Mesothelial cell of epicardium (in vitro differentiated cells): ENCODE measurements at places on chromosomes 1 and 21.

DNA sequence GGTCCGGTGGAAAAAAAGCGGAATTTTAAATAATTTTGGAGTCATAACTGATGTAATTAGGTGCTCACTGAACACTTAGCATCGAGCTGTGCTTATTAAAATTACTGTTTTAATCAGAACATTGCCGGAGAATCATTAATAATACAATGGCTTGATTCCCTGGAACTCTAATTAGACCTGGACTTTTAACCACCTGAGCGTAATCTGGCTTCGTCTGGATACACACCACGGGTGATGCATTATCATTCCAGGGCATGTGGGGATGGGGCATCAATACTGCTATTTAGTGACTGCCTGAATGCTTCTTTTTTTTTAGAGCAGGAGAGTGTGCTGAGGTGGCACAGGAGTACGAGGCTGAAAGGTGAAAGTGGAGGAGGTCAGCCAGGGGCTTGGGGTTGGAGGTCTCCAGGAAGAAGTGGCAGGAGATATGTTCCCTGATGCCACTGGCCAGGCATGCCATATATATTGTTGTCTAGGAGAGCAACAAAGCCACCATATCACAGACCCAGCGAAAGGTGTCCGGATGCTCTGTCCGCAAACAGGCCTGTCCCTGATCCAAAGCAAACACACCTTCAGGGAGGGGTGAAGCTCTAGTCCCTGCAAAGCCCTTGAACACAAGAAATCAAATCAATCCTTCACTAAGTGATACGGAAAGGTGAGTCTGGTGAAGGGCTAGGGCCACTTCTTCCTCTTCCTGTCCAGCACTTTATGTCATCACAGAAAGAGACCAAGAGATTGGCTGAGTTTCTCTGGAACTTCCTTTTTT, 125.2 kb downstream of the PLXNA2 start:
- DNase-seq = no peak

DNA sequence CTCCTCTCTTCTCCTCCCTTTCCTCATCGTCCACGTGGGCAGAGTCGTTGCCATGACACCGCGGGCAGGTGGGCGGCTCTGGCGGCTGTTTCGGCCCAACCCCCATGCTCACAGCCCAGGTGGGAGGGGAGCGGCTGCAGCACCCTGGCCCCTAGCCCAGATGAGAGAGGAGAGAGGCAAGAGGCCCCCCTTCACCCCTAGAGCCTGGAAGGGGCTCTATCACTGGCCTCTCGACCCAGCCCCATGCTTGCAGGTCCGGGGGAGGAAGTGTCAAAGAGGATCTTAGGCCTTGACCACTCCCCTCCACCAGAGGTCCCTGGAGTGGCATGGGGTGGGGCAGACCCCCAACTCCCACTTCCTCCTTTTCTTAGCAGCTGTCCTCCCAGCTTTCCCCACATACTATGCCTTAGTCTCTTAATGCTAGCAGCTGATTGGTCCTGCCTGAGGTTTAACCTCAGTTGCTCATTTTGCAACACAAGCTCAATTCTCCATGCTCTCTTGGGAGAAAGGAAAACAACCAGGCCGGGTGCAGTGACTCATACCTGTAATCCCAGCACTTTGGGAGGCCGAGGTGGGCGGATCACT, 10.4 kb downstream of the DLGAP3 start:
- no peak for DNase-seq

GRCh38 chr1:47569681-47570470, 132.0 kb downstream of the FOXD2 start:
- no peak for DNase-seq

DNA sequence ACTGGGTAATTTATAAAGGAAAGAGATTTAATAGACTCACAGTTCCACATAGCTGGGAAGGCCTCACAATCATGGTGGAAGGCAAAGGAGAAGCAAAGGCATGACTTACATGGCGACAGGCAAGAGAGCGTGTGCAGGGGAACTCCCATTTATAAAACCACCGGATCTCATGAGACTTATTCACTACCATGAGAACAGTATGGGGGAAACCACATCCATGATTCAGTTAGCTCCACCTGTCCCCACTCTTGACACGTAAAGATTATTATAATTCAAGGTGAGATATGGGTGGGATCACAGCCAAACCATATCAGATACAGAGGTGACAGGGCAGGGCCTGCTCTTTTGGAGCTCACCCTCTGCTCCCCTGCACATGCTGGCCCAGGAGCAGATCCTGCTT, 31.4 kb upstream of the TMEM61 start:
- no peak for DNase-seq

GRCh38 chr1:178046591-178047270, 47.2 kb upstream of the RASAL2 start:
- DNase-seq = no peak

- DNase-seq = no peak
These were observed 72.5 kb downstream of the GPR161 start for GRCh38 chr1:168064216-168064615.

- DNase-seq = no peak
These were observed 35.0 kb upstream of the VWA5B1 start for GRCh38 chr1:20255666-20256065.

- no peak for DNase-seq
These were observed 76.7 kb upstream of the KCNK2 start for GRCh38 chr1:215005656-215006345.

GRCh38 chr1:162878000-162878596, 17.1 kb upstream of the CCDC190 start:
- DNase-seq = peak; percentile 64

DNA sequence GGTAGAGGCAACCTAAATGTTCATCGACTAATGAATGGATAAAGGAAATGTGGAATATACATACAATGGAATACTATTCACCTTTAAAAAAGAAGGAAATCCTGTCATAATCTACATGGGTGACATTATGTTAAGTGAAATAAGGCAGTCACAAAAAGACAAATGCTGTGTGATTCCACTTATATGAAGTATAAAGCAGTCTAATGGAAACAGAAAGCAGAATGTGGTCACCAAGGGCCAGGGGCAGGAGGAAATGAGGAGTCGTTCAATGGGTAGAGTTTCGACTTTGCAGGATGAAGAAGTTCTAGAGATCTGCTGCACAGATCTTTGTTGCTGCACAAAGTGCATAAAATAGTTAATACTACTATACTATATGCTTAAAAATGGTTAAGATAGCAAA, 7.8 kb downstream of the DIPK1A start:
- DNase-seq = no peak

- DNase-seq = no peak
These were observed 5.4 kb upstream of the LAMC2 start for GRCh38 chr1:183180634-183181056.
